ENCODE measurements at places on chromosomes 4 and X.

DNA sequence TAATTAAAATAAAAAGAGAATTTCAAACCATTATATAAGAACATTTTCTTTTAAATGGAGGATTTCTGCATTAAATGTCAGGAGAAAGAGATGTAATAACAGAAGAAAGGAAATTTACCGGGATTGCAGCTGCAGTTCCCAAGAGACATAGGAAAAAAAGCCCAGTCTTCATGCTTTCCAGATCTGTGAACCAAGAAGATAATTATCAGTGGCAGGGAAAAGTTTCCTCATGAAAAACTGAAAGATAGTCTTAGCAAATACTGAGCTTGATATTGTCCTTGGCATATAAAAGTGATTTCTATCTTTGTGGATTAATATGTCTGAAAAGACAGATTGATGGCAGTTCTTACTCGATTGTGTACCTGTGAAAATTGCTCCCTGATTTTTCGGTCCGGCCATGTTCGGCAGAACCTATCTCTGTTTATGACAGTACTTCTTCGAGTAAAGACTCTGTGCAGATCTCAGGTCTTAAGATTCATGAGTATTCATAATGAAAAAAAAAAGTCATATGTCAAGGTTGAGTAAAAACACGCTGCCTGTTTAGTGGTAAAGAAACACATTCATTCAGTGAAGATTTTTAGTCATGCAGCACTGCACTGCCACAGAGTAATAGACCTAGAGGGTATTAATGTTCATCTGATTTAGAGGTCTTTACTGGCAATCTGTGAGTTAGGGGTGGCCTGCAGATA lies 29.6 kb downstream of the SPARCL1 start:
- no peak for DNase-seq

DNA sequence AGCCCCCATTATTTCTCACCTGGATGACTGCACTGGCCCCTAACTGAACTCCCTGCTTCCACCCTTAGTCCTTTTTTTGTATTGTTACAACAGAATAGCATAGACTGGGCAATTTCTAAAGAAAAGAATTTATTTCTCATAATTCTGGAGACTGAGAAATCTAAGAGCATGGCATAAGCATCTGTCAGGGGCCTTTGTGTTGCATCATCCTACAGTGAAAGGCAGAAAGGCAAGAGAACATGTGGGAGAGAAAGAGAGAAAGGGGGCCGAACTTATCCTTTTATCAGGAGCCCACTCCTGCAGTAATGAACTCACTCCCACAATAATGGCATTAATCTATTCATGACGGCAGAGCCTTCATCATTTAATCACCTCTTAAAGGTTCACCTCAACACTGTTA lies 122.1 kb downstream of the EFNB1 start:
- DNase-seq = no peak

DNA sequence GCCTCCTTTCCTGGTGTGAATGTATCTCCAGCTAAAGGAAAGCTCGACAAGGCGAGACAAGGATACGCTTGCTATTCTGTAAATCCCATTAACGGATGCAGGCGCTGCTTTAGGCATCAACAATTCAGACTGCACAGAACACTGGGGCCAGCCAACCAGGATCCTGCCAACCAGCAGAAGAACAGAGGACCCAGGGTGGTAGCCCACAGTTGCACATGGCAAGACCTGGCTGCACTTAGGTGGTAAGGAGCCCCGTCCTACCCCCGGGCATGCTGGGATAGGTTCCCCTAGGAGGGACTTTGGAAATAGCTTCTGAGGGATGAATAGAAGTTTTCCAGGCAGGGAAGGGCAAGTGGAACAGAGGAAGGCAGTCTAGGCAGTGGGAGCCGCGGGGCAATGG lies 20.7 kb downstream of the PSAPL1 start:
- DNase-seq = no peak

GRCh38 chr4:499567-499966 lies 557 bp downstream of the PIGG start:
- no peak for DNase-seq

- no peak for DNase-seq
Observed at GRCh38 chrX:9525511-9526248, 60.8 kb downstream of the TBL1X start.

DNA sequence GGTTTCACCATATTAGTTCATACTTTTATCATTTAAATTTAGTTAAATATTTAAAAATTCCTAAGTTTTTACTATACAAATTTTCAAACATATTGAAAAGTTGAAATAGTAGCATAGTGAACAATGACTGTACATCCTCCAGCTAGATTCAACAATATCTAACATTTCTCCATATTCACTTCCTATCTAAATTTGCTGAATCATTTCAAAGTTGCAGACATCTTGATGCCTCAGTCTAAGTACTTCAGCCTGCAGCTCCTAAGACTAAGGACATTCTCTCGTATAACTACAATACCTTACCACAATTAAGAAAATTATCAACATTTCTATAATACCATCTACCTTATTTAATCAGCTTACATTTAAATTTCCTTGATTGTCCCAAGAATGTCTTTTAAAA lies 132.7 kb downstream of the TMEM164 start:
- DNase-seq = no peak

DNA sequence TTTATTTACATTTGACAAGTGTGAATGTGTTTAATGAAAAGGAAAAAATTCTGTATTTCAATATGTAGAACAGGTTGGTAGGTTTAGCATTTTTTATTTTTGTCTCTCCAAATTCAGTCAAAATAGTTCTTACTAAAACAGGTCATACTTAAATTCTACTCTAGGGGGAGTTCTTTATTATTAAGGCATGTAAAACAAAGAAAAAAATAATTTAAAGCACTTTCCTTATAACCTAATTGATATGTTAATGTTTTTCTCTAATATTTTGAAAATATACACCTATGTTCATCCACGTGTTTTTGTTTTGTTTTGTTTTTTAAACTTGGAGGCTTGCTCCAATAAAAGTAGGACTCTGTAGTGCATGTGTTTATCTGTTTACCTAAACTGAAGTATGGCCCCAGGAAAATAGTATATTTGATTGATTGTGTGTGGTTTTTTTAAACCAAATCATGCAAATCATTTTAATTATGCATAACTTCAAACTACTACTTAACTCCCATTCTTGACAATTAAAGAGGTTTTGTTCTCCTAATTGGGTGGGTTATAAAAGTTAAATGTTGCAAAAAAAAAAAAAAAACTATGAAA lies 562.7 kb downstream of the RPA4 start:
- no peak for DNase-seq

- no peak for DNase-seq
Observed at GRCh38 chrX:21757960-21758359, at the start of gene SMPX. TSS of gene SMPX (minus strand) at chrX:21758116. CDS start at chrX:21754290, 3,826 bp downstream.

DNA sequence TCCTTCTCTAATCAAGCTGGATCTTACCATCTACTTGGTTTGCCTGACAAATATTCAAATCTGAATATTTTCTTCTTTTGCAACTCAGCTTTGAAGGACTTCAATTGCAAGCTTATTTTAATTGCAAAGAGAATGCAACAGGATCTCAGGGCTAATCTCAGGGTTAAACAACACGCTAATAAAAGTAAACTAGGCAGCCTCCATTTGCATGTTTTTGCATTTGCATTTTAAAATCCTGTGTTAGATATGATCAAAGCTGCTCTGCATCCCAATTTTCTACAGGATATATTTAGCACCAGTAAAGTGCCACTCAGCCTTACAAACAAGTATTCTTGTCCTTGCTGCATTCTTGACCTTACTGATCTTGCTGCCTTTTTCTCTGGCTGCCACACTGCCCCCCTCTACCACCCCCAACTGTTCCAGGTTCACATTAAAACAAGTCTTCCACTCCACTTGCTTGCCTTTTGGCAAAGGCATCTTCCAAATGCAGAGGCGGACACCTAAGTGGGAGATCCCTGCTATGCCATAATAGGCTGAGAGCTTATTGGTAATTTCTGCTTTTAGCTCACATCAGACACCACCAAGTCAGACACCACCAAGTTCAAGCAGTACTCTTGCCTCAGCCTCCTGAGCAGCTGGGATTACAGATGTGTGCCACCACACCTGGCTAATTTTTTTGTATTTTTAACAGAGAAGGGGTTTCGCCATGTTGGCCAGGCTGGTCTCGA lies 48.1 kb downstream of the GPRIN3 start:
- no peak for DNase-seq

DNA sequence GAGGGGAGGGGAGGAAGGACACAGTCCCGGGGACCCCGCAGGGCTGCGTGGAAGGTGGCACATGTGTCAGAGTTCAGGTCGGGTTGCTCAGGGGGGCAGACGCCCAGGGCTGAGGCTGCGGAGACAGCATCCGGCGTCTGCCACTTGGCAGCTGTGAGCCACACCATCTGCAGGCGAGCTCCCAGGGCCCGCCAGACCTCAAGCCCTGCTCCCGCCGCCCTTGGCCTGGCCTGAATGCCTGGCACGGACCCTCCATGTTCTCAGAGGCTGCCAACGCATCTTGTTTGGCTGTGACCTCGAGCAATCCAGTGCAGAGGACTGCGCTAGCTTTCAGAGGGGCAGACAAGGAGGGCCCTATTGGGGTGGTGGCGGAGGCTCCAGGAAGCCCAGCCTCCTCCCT lies 5.1 kb downstream of the BGN start:
- no peak for DNase-seq

DNA sequence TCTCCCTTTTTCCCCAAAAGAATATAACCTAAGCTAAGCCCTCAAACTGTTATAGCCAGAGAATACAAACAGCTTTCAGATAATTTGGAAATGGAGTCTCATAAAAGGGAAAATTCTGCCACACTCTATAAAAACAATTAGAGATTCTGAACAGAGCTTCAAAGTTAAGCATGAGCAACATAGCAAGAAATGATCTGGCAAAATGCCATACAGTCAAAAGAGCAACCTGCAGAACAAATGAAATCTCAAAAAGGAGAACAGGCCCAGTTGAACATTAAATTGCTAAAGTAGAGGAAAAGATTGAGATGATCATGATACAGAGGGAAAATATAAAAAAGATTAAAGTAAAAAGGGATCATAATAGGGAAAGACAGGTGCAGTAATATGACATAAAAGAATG lies 250.5 kb downstream of the TLL1 start:
- DNase-seq = no peak
